Right lobe of liver (tissue), 6 donors: ENCODE measurements at places on chromosomes 4 and X. TPM values are rescaled to one million over a fixed set of nuclear protein-coding genes. Genes with fewer than 3 reads are reported as not detected.

GPC4 gene
- total RNA-seq: 2.3 TPM

GRCh38 chrX:145405012-145405411 lies 157.7 kb downstream of the SPANXN1 start:
- no peak for DNase-seq

FREM3 gene
- not detected for total RNA-seq

GRCh38 chr4:70927502-70928137 lies 25.5 kb downstream of the MOB1B start:
- DNase-seq: no peak

DNA sequence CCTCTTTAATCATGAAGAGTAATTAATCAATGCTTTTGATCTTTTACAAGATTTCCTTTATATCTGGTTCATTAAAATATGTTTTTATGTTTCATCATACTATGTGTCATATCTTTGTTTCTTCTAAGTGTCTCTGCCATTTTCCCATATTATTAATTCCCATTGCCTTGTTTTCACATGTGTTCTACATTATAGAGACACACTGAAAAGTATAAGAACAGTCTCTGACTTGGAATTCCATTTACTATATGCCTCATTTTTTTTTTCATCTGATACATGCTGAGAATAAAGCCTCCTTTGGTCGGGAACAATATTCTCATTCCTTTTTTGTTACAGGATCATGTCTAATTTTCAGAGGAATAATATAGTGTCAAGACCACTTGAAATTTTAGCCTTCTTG lies 4.3 kb downstream of the BANK1 start:
- DNase-seq: no peak

DNA sequence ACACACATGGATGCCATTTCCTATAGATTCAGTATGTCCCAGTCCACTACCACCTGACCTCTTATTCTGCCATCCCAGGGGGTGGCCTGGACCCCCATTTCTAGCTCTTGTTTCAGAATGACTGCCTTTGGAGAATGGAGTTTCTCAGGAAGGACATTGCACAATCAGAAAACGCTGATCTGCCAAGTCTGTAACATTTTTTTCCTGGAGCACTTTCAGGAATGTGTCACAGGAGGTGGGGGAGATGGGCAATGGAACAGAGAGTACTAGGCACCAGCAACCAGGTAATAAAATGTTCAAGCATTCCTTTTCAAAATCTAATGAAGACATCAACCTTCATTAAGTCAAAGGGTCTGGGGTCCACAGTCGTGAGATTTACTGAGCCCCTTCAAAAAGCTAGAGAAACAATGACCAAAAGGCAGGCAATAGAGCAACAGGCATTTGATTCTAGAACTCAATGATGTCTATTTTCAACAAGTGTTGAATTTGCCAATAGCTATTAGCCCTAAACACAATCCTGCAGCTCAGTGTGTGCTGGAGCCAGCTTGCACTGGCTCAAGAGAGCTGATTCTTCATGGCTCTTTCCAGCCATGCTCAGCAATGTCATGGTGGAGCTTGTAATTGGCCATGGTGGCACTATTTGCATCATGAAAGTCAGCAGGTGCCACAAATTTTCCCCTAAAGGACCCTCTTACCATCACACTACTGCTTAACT lies 87.1 kb downstream of the KDR start:
- DNase-seq: no peak

HEPH gene
- total RNA-seq: 2.3 TPM

PNMA6A gene
- 20.4 TPM for total RNA-seq

ZCCHC18 gene
- not detected for total RNA-seq

- no peak for DNase-seq
Measured at GRCh38 chrX:144275843-144276242, 392.0 kb downstream of the UBE2NL start.

DNA sequence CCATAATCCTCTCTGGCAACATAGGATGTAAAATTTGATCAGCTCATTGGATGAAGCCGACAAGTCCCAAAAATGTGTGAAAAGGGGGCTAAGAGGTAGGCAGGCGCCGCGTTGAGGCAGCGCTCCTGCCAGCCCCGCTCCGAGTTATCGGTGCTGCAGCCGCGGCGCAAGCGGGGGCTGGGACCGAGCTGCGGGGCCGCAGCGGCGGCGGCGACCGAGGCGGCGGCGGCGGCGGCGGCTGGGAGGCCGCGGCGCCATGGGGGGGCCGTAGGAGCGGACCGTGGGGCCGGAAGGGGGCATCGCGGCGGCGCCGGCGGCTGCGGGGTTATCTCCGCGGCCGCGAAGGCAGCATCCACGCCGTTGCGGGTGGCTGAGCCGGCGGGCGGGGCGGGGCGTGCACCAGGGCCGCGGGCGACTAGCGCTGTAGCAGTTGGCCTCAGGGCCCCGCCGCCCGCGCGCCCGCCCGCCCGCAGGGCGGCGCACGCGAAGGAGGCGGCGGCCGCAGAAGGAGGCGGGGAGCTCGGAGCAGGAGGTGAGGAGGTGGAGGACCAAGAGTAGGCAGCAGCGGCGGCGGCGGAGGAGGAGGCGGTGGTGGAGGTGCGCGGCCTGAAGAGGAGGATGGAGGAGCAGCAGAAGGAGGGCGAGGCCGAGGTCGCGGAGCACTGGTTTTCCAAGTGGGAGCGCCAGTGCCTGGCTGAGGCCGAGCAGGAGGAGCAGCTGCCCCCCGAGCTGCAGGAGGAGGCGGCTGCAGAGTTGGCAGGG lies 126.0 kb upstream of the CXorf66 start:
- peak; percentile 54 for DNase-seq

DNA sequence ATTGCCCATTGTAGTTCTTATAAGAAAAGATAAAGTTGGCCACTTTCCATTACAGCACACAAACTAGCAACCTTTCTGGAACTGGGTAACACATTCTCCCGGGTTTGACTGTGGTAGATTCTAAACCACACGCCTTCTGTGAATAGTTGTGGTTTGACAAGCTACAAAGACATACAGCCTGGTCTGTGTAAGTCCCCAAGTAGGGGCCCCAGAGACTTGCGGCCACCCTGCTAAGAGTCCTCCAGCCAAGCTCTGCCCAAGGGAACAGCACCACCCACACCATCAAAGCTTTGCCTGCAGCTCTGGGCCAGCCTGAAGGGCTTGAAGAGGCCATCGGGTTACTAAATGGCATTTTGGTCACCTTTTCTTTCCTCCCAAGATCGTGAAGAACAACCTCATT lies 203.4 kb downstream of the MAML3 start:
- no peak for DNase-seq

- DNase-seq: no peak
Measured at GRCh38 chr4:37966044-37966443, 5.8 kb downstream of the PTTG2 start.

DNA sequence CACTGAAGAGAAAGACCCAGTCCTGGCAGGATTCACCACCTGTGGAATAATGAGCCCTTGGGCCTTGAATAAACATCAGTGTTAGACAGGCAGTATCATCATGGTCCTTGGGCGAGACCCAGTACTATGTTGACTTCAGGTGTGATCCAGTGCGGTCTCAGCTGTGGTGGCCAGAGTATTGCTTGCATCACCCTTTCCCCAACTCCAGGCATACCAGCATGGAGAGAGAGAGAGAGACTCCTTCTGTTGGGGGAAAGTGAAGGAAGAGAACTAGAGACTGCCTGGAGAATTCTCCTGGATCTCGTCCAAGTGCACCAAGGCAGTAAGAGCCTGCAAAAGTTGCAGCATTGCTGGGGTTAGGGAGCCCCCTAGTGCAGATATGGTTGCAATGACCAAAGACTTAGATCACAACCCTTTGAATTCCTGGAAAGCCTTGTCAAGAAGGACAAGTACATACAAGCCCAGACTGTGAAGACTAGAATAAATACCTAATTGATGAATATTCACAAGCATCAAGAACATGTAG lies 61.1 kb upstream of the VAMP7 start:
- no peak for DNase-seq

GRCh38 chr4:139191373-139191772 lies 14.4 kb upstream of the ELF2 start:
- DNase-seq: no peak

GAGE2A gene
- total RNA-seq: not detected

GRCh38 chr4:11014199-11014598 lies 329.6 kb upstream of the CLNK start:
- DNase-seq: no peak

DNA sequence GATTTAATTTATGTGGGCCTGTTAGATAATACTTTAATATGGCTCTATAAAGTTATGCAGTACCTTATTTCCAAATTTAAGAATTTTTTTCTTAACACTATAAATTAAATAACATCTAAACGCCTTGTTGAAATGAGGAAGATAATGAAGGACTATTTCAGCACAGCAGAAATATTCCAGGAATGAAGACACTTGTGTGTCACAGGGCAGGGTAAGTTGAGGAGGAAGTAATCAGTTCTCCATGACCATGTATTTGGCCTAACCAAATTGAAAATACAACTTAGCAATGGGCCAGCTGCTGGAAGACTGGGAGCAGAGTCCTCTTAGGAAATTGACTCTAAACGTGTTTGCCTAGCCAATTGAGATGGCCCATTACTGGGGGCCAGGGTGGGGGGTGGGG lies 16.9 kb downstream of the CXCL3 start:
- no peak for DNase-seq

- no peak for DNase-seq
Measured at GRCh38 chr4:17528551-17529165, 13.7 kb downstream of the CLRN2 start.

SNCA gene
- 5.1 TPM for total RNA-seq

DNA sequence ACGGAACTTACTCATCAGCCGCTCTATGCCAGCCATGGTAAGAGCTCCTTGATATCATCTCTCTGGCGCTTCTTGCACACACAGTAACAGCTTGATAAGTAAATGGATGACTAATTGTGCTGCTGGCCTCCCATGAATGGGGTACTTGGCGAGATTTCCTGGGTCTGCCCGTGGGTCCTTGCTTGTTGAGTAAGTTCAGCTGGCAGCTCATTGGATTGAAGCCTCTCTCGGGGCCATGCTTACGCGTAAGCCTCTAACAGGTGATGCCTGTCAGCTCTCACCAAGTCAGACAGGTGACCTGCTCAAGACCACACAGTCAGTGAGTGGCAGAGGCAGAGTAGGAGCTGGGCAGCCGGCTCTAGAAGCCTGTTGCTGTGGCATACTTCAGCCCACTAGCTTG lies 7.7 kb downstream of the NSG1 start:
- no peak for DNase-seq

DNA sequence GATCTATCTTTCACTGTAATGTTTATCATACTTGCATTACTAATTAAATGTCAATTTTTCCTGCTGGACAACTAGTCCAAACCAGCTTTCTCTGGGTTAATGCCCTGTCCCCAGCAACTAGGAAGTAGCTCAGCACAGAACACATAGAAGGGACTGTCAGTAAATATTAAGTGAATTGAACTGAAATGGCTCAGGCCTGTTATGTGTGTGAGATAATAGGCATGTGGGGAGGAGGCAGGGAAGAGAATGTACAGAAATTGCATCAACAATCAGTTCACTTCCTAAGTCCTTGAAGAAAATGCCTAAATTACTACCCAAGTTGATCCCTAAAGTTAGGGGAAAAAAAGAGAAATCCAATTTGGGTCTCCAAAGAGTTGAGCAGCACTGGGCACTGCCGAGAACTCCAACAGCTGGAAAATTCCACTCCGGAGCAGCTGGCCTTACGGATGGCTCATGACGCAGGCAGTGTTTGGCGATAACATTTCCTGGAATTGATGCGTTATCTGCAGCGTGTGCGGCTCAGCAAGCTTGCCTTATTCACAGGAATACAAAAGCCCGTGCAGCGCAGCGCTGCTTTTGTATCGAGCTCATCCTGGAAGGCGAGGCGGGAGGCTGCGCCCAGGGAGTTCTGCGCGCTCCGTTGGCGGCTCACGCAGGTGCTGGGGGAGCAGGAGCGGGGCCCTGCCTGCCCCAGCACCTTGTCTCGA lies 297.3 kb upstream of the LCORL start:
- peak; percentile 47 for DNase-seq

DNA sequence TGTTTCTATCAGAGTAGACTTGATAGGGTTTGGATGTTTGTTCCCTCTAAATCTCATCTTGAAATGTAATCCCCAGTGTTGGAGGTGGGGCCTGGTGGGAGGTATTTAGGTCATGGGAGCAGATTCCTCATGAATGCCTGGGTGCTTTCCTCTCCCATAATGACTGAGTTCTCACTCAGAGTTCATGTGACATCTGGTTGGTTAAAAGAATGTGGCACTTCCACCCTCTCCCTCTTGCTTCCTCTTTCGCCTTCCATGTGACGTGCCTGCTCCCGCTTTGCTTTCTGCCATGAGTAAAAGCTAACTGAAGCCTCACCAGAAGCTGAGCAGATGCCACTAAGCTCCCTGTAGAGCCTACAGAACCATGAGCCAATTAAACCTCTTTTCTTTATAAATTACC lies 47.3 kb upstream of the SRPX start:
- DNase-seq: no peak

DNA sequence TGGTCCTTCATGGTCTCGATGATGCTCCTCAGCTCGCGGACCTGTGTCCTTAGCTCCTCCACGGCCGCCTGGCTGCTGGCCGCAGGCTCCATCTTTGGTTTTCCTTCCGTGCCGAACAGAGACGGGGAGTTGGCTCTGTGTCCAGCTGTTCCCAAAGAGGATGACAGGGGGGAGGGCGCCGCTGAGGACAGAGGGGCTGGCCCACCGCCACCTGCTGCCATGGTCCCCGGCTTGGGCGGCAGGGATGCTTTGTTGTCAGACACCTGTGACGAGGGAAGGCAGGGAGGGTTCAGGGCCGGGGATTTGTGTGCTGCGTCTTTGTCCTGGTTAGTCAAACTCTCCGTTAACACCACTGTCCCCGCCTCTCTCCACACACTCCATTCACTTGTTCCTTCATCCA lies 26.6 kb upstream of the MAP3K15 start:
- no peak for DNase-seq

DNA sequence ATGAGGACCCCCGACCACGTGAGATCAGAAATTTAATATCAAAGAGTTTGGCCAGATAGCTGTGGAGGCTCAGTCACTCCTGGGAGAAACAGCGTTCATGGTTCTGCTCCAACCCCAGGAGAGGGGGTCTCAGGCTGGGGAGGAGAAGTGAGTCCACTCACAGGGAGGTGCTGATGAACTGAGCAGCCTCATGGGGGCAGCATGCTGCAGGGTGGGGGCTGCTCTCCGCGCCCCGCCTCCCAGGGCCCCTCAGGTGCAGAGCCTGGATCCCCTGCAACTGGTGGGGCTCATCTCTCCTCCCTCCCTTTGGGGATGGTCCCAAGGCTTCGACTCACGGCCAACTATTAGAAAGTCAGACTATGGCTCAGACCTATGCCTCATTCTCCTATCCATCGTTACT lies 26.6 kb upstream of the C4orf50 start:
- DNase-seq: no peak
